Left lobe of liver (tissue), 2 donors: ENCODE measurements at places on chromosomes 11 and 22.
A peak's percentile ranks its signal among the peaks of the same experiment; 100 is the strongest.

DNA sequence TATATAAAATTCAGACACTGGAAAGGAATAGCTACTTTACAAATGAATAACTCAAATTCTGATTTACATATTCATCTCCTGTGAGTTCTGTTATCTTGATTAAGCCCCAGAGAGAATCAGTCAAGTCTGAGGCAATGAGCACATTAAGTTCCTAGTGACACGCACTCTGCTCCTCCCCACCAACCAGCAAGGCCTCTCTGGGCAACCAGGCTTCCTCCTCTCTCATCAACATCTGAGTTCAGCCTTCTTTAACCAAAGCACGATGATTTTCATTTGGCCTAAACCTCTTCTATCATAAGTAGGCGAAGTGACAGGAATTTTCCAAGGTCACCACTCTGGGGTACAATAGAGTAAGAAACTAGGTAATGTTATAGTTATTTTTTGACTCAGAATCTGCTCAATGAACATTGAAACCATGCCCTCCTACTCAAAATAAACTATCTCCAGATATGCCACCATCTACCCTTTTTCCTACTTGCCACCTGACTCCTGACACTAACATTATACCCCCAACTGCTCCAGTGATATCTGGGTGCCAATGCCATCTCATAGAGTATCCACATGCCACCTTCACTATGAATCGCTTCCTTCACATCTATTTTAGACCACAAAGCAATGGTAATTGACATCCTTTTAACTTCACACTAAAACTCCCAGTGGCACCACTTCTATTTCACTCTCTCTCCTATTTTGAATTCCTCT is 114.8 kb downstream of the FAM76B start:
- DNase-seq, result no peak

DNA sequence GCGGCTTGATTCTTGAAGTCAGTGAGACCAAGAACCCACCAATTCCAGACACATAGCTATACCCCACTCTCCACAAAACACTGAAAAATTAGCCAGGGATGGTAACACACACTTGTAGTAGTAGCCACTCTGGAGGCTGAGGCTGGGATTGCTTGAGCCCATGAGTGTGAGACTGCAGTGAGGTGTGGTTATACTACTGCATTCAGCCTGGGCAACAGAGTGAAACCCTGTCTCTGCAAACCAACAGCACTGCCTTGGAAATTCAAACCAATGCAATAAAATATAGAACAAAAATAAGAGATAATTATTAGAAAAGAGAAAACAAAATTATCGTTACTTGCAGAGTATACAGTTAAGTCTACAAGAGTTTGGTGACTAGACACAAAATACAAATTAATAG is 20.2 kb upstream of the PRDM10 start:
- no peak for DNase-seq

DNA sequence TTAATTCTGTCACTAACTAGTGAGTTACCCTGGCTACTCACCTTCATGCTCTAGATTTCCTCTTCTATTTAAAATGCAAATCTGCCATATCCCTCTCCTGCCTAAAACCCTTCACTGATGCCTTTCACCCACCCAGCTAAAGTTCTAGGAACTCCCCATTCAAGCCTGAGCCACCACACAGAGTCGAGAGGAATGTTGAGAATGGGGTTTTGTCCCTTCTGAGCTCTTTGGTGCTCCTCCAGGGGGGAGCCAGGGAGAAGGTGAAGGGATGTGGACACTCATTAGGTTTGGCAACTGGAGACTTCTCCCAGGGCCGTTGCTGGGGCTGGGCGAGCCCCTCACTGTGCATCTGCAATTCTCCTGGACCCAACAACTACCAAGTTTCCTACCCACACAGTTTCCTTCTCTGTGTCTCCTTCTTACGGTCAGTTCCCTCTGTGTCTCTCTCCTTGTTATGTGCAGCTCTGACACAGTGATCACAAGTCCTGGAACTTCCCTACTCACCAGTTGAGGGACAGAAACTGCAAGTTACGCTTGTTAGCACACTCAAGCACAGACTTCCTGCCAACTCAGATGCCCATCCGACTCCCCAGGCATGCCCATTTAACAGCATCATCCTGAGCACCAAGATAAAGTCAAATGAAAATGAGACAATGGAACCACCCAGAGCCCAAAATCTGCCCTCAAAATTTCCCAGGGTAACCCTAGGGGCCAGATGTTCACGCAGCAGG is 6.5 kb upstream of the IL10RA start:
- DNase-seq, result no peak

- DNase-seq, result no peak
Observed at GRCh38 chr11:1880746-1881441, 10.8 kb downstream of the PRR33 start.

DNA sequence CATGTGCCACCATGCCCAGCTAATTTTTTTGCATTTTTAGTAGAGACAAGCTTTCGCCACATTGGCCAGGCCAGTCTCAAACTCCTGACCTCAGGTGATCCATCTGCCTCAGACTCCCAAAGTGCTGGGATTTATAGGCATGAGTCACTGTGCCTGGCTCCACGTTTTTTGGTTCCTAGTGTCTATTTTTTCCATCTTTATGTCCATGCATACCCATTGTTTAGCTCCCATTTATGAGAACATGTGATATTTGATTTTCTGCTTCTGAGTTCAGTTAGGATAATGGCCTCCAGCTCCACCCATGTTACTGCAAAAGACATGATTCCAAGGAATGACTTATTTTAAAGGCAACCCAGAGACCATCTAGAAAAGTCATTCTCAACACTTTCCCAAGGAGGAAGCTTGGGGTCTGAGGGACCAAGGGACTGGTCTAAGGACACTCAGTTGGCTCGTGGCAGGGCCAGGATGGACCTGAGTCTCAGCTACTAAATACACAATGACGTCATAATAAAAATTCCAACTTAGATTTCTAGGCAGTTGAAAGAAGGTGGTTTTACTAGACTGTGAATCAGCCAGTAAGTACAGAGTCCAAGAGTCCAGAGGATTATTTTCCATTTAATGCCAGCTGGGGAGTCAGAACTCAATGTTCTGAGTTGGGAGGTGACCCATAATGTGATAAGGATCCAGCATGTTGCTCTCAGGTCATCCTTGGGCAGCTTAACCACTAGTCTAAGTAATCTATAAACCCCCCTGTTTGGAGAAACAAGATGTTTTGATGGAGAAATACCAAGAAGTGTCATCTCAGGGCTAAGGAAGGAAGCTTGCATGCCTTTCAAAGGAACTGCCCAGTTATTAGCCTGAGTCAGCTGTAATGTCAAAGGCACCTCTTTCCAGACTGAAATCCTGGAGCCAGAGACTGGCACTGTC is 39.4 kb downstream of the ABTB2 start:
- peak; percentile 58 for DNase-seq
